ENCODE measurements at places on chromosomes 7 and 10.
A peak's percentile ranks its signal among the peaks of the same experiment; 100 is the strongest.

DNA sequence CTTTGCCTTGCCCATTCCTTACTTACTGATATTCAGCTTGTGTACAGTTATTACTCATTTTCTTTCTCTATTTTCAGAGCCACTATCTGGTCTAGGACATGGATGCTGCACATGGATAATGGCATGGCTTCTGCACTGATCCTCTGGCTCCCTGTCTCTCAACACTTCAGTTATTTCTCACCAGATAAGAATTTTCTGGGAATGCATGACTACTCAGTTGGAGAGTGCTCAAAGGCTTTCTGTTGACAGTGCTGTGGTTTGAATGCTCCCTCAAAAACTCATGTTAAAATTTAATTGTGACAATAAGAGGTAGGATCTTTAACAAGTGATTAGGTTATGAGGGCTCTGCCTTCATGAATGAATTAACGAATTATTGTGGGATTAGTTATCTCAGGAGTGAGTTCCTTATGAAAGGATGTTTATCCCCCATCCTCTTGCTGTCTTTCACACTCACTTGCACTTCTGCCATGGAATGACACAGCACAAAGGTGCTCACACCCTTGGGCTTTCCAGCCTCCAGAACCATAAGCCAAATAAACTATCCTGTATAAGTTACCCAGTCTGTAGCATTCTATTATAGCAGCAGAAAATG is 16.1 kb upstream of the PIK3CG start:
- DNase-seq: no peak

DNA sequence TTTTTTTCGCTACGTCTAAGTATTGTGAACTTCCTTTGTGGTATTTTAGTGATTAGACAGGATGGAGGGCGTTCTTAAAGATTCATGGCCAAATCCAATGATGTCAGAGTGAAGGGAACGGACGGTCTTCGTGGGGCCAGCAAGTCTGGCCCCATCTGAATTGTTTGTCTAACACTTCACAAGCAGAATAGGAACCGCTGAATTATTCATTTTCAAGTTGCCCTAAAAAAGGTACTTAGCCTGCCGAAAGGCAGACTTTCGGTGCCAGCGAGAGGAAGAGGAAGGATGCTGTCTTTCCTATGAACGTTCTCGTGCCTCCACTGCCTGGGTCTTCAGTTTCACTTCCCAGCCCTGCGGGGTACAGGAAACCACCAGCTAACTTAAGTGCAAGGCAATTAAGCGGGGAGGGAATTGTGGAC is 145.7 kb upstream of the SH2B2 start:
- DNase-seq: no peak

GRCh38 chr7:72540106-72540611 is 128.0 kb upstream of the CALN1 start:
- DNase-seq: no peak

DNA sequence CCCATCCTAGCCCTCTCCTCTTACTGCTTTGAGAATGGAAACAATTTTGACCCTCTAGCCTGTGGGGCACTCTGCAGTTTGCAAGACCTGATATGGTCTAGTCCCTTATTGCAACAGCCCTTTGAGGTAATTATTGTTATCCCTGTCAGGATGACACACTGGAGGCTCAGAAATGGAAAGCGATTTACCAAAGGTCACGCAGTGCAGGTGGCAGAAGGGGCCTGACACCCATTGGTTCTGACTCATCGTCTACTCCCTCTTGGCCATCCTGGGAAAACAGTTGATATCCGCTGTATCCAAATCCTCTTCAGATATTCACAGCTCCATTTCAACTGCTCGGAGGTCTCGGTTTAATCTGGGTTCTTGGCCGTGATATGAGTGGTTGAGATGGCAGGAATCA is 44.7 kb upstream of the AQP1 start:
- DNase-seq: no peak

GRCh38 chr7:154984601-154985188 is 18.2 kb downstream of the PAXIP1 start:
- DNase-seq: no peak

GRCh38 chr7:73901231-73901822 is 40.4 kb downstream of the TMEM270 start:
- no peak for DNase-seq

DNA sequence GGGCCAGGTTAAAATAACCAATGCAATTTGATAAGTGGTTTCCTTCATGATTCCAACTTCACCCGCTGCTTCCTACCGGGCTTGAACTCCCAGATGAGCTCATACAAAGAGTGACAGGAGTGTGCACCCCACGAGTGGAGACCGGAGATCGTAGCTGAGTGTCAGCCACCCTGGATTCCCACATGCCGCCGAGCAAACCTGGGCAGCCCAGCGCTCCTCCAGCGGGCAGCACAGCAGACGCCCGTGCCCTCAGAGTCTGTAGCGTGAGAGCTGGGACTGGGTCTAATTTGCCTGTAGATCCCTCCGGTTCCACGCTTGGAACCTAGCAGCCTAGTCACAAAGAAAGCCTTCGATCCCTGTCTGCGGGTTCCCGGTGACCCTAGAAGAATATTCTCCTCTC is 476.1 kb upstream of the MGMT start:
- no peak for DNase-seq

DNA sequence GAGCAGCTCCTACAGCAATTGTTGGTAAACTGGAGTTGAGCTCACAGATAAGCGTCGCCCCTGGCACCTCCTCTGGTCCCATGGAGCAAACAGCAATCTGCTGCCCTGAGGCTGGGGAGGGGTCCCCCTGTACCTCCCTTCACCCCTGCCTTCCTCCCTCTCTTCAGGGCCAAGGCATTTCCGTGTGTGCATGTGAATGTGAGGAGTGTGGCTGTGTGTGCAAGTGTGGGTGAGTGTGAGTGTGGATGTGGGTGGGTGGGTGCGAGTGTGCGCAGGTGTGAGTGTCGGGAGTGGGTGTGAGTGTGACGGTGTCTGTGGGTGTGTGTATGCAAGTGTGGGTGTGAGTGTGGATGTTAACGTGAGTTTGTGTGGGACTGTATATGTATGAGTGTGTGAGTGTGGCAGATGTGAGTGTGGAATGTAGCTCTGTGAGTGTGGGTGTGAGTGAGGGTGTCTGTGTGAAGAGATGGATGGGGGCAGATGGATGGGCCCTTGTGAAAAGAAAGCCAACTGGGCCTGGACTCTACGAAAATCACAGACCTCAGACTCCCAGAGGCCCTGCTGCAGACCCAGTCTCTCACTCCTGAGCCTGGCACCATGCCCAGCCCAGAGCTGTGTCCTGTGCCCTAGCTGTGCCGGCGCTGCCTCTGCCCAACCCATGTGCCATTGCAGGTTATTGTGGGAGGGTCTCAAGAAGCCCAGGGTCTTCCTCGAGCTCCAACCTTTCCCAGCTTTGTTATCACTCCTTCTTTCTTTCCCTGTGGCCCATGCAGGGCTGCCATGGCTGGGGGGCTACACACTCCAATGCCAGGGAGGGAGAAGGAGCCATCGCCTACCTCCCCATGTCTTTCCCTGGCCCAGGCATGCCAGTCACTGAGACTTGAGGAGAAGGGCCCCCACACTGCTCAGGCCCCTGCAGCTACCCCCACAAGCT is 73.9 kb downstream of the GRID1 start:
- peak; percentile 28 for DNase-seq

GRCh38 chr10:44752451-44753441 is 158.4 kb upstream of the TMEM72 start:
- no peak for DNase-seq
